Testis (tissue), 5 donors: ENCODE measurements at places on chromosomes 7 and 10. TPM values are rescaled to one million over a fixed set of nuclear protein-coding genes. Genes with fewer than 3 reads are reported as not detected.

GRCh38 chr10:97685395-97685958, 1.6 kb downstream of the AVPI1 start:
- H3K27ac ChIP-seq = peak overlapping the region; percentile 13
- peaks cover 49% of the 10 kb centered on the region for H3K4me1 ChIP-seq
- H3K27me3 ChIP-seq = no peaks in the 10 kb centered on the region
- no peaks in the 10 kb centered on the region for H3K36me3 ChIP-seq
- H3K4me3 ChIP-seq = no peak overlapping the region
- peak; percentile 36 for DNase-seq

DNA sequence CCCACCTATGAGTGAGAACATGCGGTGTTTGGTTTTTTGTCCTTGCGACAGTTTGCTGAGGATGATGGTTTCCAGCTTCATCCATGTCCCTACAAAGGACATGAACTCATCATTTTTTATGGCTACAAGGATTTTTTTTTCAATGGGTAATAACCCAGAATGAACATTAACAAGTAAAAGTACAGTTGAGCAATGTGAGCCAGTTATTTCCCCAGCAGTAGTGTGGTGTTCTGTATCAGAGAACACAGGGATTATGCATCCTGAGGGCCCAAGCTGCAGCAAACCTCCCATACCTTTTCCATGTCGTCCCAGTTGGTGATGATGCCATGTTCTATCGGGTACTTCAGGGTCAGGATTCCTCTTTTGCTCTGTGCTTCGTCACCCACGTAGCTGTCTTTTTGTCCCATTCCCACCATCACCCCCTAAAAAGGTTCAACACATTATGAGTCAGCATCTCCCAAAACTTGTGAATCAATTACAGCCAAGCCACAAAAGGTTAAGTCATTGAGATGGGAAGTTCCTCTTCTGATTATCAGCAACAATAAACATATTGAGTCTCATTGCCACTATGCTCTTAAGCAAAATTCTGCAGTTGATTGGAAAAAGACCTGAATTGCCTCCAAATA, 5.5 kb downstream of the ACTA2 start:
- no peak overlapping the region for H3K27ac ChIP-seq
- no peaks in the 10 kb centered on the region for H3K4me1 ChIP-seq
- no peaks in the 10 kb centered on the region for H3K27me3 ChIP-seq

- H3K4me3 ChIP-seq = no peak overlapping the region
- H3K4me1 ChIP-seq = peaks cover 6% of the 10 kb centered on the region
- no peak for DNase-seq
- H3K27ac ChIP-seq = no peak overlapping the region
- H3K36me3 ChIP-seq = no peaks in the 10 kb centered on the region
Observed at GRCh38 chr7:68442931-68443631, 1155.2 kb upstream of the AUTS2 start.

The IQCE gene
- polyA plus RNA-seq = 86.4 TPM

DNA sequence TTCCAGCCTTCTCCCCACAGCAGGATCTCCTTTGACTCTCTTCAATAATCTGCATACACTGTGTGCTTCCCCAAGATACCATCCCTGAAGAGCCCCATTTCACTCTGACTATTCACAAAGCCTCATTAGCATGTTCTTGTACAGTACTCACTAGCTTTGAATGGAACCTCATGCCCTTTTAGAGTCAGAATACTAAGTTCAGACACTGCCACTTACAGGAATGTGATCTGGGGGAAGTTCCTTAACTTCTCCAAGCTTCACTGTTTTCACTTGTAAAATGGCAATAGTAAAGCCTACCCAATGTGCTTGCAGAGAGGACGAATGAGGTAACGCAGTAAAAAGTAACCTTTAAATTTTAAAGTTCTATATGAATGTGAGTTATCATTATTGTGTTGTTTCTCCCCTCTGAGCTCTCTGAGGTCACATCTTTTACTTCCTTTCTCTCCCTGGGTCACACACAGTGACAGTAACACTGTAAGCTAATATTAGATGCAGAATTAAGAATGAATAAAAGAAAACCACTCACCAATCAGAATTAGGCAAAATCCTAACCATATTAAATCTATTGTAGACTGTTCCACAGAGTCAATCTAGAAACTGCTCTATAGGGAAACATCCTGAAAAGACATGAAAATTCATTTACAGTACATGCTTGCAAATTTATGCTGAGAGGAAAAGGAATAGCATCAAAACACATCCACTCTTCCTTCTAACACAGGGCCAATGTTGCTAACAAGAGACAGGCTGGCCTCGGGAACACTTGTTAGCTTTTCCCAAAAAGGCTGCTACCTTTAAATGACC, 64.2 kb upstream of the IL6 start:
- no peaks in the 10 kb centered on the region for H3K27me3 ChIP-seq
- H3K4me1 ChIP-seq = no peaks in the 10 kb centered on the region
- no peak overlapping the region for H3K4me3 ChIP-seq
- H3K27ac ChIP-seq = no peak overlapping the region
- no peak for DNase-seq

The MYH16 gene
- polyA plus RNA-seq = 2.1 TPM

DNA sequence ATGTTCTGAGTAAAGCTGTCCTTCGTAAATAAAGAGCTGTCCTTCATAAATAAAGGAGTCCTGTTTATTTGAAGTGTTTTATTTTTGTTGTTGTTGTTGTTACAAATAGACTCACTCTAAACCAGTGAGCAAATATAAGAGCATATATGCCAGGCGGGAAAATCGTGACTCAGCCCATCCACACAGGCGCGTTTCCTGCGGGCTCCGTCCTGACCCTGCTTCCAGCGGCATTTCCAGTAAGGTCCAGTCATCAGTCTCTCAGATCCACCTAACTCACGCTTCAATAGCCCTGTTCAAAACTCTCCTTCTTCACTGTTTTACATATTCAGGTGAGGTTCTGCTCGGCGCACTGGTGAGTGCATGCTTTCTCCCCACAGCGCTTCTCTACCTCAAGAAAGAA, 277.2 kb upstream of the ADARB2 start:
- no peak overlapping the region for H3K27ac ChIP-seq
- no peak for DNase-seq
- H3K4me1 ChIP-seq = no peaks in the 10 kb centered on the region
- no peaks in the 10 kb centered on the region for H3K27me3 ChIP-seq
- peak overlapping the region; percentile 1 for H3K4me3 ChIP-seq
- H3K36me3 ChIP-seq = no peaks in the 10 kb centered on the region

DNA sequence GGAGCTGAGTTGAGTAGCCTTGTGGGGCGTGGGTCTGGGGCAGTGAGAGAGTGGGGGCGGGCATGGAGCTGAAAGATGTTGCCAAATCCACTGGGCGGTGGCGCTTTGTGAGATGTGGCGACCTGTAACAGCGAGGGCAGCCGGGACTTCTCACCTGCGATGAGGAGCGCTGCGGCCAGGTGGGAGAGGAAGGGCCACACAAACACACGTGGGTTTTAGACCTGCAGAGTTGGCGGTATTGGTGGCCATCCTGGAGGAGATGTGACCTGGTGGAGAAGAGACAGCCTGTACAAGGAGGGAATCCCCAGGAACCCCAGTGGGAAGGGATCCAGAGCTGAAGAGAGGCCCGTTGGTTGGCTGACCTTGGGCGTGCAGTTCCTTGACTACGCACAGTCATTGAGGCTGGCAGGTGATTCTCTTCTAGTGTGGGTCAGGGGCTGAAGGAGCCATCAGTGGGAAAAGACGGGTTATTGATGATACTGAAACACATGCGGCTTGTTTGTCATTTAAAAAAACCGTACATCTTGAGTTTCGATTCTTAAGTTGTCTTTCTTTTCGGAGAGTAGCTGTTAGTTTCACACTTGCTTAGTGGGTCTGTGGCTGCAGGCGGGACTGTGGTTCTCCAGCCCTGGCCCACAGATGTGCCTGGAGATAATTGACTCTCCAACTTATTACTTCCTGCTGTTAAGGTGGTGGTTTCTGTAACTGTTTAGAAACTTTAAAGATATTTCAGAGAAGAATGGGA, 2.4 kb downstream of the CHST12 start:
- H3K36me3 ChIP-seq = no peaks in the 10 kb centered on the region
- no peak overlapping the region for H3K4me3 ChIP-seq
- no peak for DNase-seq
- peaks cover 48% of the 10 kb centered on the region for H3K4me1 ChIP-seq
- H3K27me3 ChIP-seq = no peaks in the 10 kb centered on the region
- H3K27ac ChIP-seq = no peak overlapping the region

GRCh38 chr7:19916046-19916445, 142.6 kb upstream of the TMEM196 start:
- H3K27ac ChIP-seq = peak overlapping the region; percentile 19
- no peak overlapping the region for H3K4me3 ChIP-seq
- no peaks in the 10 kb centered on the region for H3K36me3 ChIP-seq
- no peak for DNase-seq
- H3K27me3 ChIP-seq = no peaks in the 10 kb centered on the region

- H3K4me3 ChIP-seq = peak overlapping the region; percentile 94
- H3K27ac ChIP-seq = peak overlapping the region; percentile 62
- H3K27me3 ChIP-seq = no peaks in the 10 kb centered on the region
- H3K36me3 ChIP-seq = no peaks in the 10 kb centered on the region
- DNase-seq = peak; percentile 43
Observed at GRCh38 chr7:128863433-128863989, 855 bp downstream of the ATP6V1F start.

- H3K27me3 ChIP-seq = no peaks in the 10 kb centered on the region
- peaks cover 14% of the 10 kb centered on the region for H3K4me1 ChIP-seq
- DNase-seq = no peak
Observed at GRCh38 chr10:91536733-91537132, 96.1 kb downstream of the PPP1R3C start.

The FFAR4 gene
- polyA plus RNA-seq = 1.3 TPM

DNA sequence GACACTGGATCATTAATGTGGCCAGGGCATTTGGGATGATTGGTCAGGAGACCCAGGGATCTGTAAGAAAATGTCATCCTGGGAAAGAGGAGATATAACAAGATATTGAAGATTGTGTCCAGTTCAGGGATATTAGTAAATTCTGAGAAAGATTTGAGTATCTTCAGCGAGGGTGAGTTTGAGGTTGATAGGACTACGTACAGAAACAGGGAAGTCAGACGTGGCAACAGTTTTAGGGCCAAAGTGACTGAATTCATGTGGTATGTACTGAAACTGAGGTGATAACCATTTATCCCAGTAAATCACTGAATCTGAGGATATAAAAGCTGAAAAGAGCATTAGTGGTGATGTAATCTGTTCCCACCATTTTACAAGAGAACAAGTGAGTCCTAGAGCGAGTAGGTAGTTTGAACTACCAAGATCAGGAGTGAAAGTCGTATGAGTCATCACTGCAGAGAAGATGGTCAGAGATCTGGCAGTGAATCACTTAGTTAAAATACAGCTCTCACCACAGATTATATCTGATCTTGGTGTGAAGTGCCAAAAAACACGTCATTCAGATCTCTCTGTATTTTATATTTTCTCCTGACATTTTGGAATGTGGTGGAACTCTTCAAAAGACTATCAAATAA, 220.5 kb downstream of the CDK14 start:
- H3K27ac ChIP-seq = no peak overlapping the region
- no peak overlapping the region for H3K4me3 ChIP-seq
- DNase-seq = no peak
- no peaks in the 10 kb centered on the region for H3K27me3 ChIP-seq

DNA sequence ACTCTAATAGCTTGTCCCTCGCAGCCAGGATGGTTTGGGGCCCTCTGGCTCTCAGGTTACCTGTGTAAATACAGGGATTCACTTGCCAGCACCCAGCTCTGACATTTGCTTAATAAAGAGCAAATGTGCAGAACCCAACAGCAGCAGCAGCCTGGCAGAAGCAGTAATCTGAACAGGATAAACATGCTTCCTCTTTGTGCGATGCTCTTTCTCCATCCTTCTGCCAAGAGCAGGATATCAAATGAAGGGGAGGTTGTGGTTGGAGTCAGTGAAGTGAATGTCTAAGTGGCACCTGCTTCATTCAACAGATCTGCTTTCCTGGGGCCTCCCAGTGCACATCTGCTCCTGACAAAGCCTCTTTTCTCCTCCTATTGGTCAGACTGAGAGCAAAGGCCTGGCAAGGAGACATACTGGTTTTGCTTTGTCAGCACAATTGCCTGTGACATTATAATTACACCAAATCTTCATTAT, 130.3 kb downstream of the NRF1 start:
- H3K27me3 ChIP-seq = no peaks in the 10 kb centered on the region
- H3K27ac ChIP-seq = no peak overlapping the region
- DNase-seq = no peak
- no peaks in the 10 kb centered on the region for H3K36me3 ChIP-seq
- no peak overlapping the region for H3K4me3 ChIP-seq

- H3K4me1 ChIP-seq = peaks cover 53% of the 10 kb centered on the region
- peak overlapping the region; percentile 88 for H3K27ac ChIP-seq
- no peak overlapping the region for H3K4me3 ChIP-seq
- no peaks in the 10 kb centered on the region for H3K36me3 ChIP-seq
Observed at GRCh38 chr10:44979281-44980191, 927 bp upstream of the DEPP1 start.
